ENCODE measurements at places on chromosomes 4 and X.

- no peak for DNase-seq
These were observed 195.6 kb upstream of the TACR3 start for GRCh38 chr4:103915224-103915869.

DNA sequence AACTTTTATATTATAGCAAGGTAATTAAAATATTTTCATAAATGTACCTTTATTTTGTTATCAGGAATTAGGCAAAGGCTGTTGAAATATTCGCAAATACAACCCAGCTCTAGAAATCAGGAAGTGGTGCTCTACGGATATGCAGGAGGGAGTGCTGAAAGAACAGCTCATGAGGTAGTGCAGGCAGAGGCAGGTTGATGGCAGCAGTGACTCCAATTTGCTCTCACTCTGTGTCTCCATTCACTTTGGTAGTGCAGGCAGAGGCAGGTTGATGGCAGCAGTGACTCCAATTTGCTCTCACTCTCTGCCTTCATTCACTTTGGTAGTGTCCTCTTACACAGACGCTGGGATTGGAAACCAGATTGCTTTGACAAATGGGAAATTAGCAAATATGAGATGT, 277.9 kb downstream of the TRIML1 start:
- no peak for DNase-seq

DNA sequence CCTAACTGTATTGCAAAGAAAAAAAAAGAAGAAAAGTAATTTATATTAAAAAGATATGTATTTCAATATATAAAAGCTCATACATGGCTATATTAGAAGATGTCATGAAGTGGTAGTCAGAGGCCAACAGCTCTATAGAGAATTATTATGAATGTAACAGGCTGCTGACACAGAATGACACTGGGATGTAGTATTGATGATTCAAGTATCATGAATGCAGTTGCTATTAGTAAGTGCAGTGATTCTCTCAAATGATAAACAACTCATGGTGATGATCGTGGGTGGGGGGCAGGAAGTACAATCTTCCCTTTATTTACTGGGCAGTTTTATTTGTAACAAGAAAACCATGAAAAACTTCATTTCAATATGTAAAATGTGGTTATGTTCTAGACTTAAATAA, 124.6 kb downstream of the COL4A6 start:
- no peak for DNase-seq

DNA sequence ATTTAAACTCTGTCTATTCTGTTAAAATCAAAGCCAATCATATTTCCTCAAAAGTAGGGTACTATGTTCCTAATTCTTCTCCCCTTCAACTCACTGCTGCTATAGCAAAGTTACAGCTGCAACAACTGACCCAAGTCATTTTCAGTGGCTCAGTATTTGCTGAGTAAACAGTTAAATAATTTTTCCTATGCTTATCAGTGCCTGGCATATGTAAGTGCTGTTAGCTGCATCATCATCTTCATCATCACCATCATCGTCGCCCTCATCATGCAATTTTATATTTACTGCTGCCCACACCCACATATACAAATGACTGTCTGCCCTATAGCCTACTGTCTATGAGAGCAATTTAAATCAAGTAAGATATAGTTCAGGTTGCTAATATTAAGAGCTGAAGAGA, 21.9 kb downstream of the COQ2 start:
- no peak for DNase-seq

DNA sequence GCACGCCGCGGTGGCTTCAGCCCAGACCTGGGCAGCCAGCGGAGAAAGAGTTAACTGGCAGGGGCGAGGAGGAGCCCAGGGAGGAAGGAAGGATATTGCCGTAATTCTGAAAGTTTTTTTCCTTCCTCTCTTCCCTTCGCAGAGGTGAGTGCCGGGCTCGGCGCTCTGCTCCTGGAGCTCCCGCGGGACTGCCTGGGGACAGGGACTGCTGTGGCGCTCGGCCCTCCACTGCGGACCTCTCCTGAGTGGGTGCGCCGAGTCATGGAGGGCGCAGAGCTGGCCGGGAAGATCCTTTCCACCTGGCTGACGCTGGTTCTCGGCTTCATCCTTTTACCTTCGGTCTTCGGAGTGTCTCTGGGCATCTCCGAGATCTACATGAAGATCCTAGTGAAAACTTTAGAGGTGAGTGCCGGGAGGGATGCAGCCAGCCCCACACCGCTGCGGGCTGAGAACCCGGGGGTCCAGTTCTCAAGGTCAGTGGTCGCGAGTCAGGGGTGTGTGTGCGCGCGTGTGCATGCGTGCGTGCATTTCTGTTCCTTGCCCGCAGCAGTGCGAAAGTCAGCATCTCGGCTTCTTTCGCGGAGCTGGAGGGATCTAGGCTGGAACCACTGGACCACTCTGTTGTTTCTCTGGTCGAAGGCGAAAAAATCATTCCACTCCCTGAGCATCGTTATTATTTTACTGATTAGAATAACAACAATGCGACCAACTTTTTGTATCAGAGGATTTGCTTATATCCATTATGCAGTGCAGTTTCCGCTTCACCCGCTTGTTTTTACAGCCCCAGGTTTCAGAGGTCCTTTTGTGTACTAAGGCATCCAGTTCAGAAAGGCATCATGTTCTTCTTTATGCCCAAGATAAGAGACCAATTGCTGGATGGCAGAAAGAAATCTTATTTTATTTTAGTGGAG, 709 bp downstream of the GPAT3 start:
- DNase-seq, result no peak

- DNase-seq, result no peak
These were observed 88.1 kb downstream of the SPANXN3 start for GRCh38 chrX:143429131-143429530.

DNA sequence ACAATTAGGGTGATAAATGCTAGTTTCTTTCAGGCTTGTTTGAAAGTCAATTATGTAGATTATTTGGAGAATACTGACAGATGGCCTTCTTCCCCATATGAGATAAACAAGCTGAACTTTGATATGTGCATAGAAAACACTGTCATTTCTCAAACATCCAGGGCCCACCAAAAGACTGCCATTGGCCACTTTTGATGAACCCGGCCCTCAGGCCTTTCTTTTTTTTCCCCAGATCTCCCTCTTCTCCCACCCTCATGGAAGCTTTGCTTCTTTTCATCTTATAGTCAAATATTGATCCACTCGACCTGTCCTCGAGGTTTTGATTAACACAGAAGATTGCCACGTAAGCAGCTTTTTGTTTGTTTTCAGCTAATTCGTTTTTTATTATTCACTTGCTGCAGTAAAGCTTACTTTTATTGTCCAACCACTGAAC, 377.4 kb downstream of the SMARCA1 start:
- no peak for DNase-seq

DNA sequence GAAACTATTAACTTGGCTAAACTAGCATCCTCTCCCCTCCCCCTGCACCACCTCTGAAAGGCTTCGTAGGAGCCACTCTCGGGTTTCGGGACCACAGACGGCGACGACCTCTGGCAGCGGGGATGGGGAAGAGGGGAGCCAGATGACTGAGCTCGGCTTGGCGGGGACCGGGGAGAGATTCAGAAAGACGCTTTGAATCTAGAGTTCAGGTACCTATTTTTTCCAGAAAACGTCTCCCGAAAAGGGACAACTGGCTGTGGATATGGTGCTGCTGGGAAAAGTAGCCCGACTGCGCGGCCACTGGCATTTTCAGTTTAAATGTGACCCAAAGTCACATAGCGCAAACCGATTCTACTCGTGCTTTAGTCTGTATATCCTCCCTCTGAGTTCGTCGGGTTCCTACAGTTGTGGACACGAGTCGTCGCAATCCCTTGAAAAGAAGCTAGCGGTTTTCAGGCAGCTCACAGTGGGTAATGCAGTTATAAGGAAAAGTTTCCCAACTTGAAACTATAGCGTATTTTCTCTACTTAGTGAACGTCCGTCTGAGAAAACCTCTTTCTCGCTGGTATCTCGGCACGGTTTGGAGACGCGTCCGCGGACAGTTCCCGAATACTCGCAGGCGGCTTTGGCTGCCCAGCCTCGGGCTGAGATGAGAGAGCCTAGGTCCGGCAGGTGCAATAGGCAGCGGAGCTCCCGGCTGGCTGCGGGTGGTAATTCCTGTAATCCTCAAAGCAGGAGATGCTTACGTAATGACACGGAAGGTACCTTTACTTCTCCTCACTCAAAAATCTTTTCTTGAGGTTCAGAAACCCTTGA, 1.3 kb downstream of the PARM1 start:
- no peak for DNase-seq

DNA sequence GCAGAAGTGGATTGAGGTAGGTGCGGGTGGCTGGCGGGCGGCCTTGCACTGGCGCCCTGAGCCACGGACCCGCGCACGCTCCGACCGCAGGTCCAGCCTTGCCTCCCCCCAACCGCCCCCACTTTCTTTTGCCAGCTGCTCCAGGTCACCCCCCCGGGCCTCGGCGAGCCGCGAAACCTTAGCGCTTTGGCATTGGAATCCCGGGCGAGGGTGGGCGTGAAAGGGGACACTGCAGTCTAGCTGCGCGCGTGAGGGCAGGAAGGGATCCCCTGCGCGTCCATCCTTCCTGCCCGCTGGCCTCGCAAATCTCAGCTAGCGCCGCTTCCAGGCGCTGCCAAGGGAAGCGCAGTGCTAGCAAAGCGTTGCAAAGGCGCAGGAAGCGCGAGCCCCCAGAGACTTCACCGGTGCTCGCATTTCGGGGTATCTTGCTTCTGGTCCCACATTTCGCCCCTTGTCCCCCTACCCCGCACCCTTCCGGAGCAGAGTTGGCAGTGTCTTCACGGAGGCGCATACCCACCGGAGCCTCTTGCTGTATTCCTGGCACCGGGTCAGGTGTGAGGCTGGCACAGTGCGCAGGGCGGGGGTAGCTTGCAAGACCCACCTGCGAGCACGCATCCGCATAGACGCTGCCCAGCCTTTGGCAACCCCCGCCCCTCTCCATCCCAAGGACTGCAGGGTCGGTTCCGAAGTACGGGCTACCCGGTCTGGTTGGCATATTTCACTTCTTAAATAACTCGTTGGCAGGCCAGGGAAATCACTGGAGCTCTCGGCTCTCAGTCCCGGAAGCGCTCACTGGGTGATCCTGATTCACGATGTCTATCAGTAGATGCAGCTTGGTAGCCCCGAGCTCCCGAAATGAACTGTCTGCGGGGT, 104.4 kb downstream of the UCHL1 start:
- DNase-seq, result no peak

DNA sequence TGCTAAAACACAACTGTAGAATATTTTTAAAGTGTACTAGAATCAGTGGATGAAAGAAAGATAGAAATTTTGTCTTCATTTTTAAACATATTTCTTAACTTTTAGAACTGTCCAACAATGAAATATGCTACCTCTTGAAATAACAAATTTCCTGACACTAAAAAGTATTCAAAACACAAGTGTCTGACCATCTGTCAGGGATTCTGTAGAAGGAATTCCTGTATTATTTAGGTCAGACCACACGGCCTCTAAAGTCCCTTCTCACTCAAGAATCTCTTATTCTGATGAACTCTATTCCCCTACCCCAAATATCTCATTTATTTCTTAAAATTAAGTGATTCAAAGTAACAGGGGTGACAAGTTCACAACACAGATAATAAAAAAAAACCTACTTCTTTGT, 99.1 kb downstream of the MAML3 start:
- DNase-seq, result no peak

GRCh38 chr4:101782546-101782945, 8.0 kb upstream of the BANK1 start:
- no peak for DNase-seq
